CD4-positive, alpha-beta T cell treated with Interleukin-2 at 100 ng/mL for 4 hours (primary cell): ENCODE measurements at places on chromosomes 12 and 14.

GRCh38 chr14:31880935-31881334, 196.2 kb upstream of the ARHGAP5 start:
- no peak for DNase-seq

DNA sequence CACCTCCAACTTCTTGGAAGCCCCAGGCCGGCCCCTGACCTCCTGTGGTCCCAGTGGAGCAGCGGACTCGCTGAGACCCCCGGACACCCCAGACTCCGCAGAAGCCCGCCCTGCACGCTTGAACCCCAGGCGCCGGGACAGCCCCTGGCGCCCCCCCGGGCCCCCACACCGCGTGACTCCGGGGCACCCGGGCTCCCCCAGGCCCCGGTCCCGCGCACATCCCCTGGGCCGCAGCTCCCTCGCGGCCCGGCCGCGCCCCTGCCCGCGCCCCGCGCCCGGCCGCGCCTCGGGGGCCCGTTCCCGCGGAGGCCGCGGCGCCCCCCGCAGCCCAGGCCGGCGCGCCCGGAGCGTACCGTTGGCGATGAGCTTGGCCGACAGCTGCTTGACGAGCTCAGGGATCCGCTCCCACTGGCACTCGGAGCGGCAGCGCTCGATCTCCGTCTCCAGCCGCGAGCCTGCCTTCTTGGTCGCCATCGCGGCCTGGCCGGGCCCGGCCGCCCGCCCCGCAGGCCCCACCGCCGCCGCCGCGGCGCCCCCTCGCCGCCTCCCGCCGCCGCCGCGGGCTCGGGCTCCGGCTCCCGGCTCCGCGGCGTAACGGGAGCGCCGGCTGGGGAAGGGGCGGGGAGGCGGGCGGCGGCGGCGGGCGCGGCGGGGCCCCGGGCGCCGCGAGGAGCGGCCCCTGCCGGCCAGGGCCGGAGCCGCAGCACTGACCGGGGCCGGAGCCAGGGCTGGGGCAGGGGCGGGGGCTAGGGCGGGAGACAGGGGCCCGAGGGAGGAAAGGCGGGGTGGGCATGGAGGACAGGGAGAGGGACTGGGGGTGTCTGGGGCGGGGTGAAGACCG, at the start of gene TTC7B:
Gene TTC7B, minus strand, starts transcription at position 609 of the 841 bp plus-strand sequence. Its CDS starts 135 bp downstream, at position 474.
- no peak for DNase-seq

GRCh38 chr12:49187184-49187583, 1.7 kb downstream of the TUBA1A start:
- DNase-seq: no peak

DNA sequence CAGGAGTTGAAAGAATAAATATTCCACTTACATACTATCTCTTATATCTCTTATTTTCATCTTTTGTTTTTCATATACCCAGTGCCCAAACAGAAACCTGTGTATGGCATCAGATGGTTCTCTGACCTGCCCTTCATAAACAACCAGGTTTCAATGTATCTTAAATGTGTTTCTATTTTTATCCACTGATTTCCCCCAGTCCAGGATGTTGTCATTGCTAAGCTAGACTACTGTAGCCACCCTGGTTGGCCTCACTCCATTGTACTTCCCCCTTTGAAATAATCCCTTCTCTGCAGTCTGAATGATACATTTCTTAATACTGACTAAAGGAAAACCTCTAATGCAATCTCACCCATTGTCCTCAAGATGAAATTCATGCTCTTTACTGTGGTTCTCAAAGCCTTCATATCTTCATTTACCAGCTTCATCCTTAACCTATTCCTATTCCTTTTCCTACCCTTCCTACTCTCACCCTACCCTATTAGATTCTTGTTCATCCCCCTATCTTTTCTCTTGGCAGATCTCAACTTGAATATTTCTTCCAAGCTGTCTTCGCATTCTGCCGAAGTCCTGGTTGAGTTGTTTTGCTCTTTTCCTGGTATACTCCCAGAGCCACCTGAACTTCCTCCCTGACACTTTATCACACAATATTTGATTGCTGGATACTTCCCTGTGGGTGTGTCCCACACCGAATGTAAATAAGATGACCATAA, 312.4 kb downstream of the FOXG1 start:
- DNase-seq: no peak

- DNase-seq: no peak
These were observed 23.9 kb downstream of the CACNA1C start for GRCh38 chr12:2076728-2077127.

DNA sequence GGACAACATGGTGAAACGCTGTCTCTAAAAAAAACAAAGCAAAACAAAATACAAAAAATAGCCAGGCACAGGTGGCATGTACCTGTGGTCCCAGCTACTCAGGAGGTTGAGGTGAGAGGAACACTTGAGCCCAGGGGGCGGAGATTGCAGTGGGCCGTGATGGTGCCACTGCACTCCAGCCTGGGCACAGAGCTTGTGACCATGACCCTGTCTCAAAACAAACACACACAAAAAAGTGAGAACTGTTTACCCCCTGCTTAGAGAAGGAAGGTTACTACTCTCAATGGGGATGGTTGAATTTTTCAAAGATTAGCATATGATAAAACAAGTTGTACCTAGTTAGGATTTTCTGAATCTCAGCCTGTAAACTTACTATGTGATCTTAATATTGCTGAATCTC, 68.0 kb downstream of the ZFP36L1 start:
- DNase-seq: no peak

GRCh38 chr12:122721057-122721545, 4.5 kb upstream of the HCAR3 start:
- DNase-seq: no peak

DNA sequence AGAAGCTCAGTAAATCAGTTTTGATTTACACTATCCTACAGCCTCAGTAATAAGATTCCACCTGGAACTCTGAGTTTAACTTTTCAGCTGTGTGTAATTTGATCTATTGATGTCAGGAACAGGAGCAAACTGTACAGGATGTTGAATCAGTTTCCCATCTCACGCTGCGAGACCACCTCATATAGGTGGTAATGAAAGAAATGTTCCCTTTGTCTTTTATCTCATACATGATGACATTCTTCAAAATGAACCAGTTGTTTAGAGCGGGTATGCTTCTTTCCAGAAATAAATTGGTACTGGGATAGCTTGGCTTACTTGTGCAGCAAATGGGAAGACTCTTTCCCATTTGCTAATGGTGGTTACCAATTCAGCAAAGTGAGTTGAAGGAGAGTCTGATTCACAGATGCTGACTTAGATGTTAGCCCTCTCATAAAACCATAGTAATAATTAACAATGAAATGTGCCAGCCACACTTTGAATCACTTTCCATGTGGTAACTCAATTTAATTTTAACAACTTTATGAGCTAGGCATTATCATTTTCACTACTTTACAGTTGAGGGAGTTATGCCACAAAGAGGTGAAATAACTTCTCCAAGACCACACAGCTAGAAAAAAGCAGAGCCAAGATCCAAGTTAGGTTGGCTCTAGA, 251.5 kb downstream of the PAWR start:
- no peak for DNase-seq

GRCh38 chr12:96375170-96375569, 25.1 kb downstream of the CDK17 start:
- no peak for DNase-seq

- no peak for DNase-seq
These were observed 557.3 kb upstream of the MIS18BP1 start for GRCh38 chr14:45810152-45810872.

DNA sequence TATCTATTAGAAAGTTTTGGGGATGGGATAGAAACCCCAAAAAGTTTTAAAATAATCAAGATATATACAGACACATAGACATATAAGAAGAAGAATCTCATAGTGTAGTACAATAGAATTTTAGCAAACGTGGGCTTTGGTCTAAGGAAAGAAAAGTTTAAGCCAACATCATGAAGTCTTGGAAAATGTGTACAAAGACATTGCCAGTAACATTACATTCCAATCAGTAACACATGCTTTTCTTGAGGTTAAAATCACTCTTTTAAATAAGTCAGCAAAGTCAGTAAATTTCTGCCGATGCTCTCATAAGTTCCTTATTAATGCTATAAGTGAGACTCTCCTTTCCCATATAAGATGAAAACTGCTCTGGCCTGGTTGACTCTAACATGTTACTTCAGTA, 201.1 kb upstream of the LRIG3 start:
- no peak for DNase-seq

DNA sequence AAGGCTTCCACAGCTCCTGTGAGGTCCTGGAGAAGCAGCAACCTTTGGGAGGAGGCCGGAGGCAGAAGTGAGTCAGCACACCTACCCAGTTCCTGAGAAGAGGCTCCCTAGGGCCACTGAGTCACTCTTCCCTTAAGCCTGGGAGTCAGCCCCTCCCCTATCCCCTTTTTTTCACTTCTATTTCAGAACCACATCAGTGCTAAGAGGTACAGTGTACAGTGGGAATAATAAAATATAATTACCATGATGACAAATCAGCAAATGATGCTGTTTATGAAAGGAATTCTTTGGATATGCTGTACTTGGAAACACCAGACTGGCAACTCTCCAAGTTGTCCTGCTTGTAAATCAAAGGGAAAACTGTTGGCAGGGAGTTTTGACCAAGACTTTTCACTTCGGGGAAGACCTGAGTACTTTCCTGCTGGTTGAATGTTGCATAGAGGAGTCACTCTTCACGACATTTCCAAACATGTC, 7.8 kb upstream of the TBPL2 start:
- no peak for DNase-seq

GRCh38 chr12:98955284-98955683, 310.2 kb downstream of the APAF1 start:
- no peak for DNase-seq

- no peak for DNase-seq
These were observed 340.1 kb downstream of the GLT1D1 start for GRCh38 chr12:129193263-129193871.

GRCh38 chr14:68140806-68141205, 321.2 kb downstream of the RAD51B start:
- DNase-seq: no peak

- no peak for DNase-seq
These were observed 182.5 kb downstream of the GXYLT1 start for GRCh38 chr12:41962171-41962572.
